Endothelial cell of umbilical vein (primary cell): ENCODE measurements at places on chromosomes 2 and 18. TPM values are rescaled to one million over a fixed set of nuclear protein-coding genes. Genes with fewer than 3 reads are reported as not detected.

TTN gene
- 0.44 and 0.49 TPM in 2 replicates for total RNA-seq

EVX2 gene
- total RNA-seq, result not detected in 2 replicates

FAM228B gene
- total RNA-seq, result 8.3 and 11.9 TPM in 2 replicates

SEPTIN10 gene
- 105 and 121 TPM in 2 replicates for total RNA-seq

SFT2D3 gene
- 4.4 and 4.7 TPM in 2 replicates for total RNA-seq

SYT4 gene
- total RNA-seq, result not detected in 2 replicates

CIDEA gene
- total RNA-seq, result 0.42 and 1.8 TPM in 2 replicates

NAT8 gene
- not detected in 2 replicates for total RNA-seq

HAUS1 gene
- 57.1 and 60.6 TPM in 2 replicates for total RNA-seq

CRYBA2 gene
- not detected in 2 replicates for total RNA-seq

ATP5F1A gene
- 374 and 405 TPM in 2 replicates for total RNA-seq

CHAC2 gene
- total RNA-seq, result 8.1 and 8.3 TPM in 2 replicates

EFR3B gene
- 0.58 and 0.77 TPM in 2 replicates for total RNA-seq

LMAN2L gene
- 15.4 and 18.2 TPM in 2 replicates for total RNA-seq

IL1B gene
- not detected in 2 replicates for total RNA-seq

GPR155 gene
- 1.5 and 1.7 TPM in 2 replicates for total RNA-seq

CNRIP1 gene
- 73.8 and 74.6 TPM in 2 replicates for total RNA-seq
